ENCODE measurements at places on chromosomes 7 and 10. TPM values are rescaled to one million over a fixed set of nuclear protein-coding genes. Genes with fewer than 3 reads are reported as not detected.

The ANKRD30A gene
- not detected for total RNA-seq

The A1CF gene
- not detected for total RNA-seq

The SPDYE11 gene
- total RNA-seq, result not detected

- DNase-seq, result no peak
- no peaks in the 10 kb centered on the region for H3K27me3 ChIP-seq
- H3K27ac ChIP-seq, result no peak overlapping the region
- H3K36me3 ChIP-seq, result no peaks in the 10 kb centered on the region
- no peak overlapping the region for H3K4me3 ChIP-seq
Measured at GRCh38 chr7:81584667-81585066, 185.2 kb downstream of the HGF start.

DNA sequence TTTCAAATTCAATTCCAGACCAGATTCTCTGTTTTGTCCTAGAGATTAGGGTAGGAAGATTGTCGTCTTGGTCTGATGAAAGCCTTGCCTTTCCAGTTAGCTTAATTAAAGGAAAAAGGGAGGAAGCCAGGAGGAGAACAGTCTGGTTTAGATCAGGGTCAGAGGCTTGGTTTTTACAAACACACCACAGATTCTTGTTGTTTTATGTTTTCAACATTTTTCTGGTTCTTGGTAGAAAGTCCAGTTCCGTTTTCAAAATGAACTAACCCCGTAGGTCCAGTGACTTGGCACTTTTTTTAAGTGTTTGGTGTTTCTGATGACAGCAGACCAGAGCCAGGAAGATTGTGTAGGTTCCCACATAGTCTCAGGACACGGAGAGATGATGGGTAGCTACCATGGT, 167.1 kb upstream of the INHBA start:
- DNase-seq, result no peak
- peaks cover 4% of the 10 kb centered on the region for H3K27me3 ChIP-seq
- no peaks in the 10 kb centered on the region for H3K4me1 ChIP-seq
- H3K36me3 ChIP-seq, result no peaks in the 10 kb centered on the region

DNA sequence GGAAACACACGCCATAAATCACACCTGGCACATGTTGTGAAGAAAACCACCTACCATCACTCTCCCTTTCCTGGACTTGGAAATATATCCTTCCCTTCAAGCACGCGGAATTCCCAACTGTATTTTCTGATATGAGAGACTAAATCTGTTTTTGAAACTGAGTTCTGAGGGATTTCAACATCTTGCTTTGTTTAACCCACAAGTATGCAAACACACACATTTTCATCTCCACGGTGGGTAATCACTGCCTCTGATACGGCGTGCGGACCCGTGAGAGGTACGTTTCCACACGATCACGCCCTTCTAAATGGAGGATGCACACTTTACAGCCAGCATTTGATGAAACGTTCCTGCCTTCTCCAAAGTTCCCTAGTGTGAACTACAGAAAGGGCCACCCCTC, 83.4 kb downstream of the ZRANB1 start:
- no peaks in the 10 kb centered on the region for H3K27me3 ChIP-seq
- H3K4me1 ChIP-seq, result no peaks in the 10 kb centered on the region
- H3K27ac ChIP-seq, result no peak overlapping the region
- no peaks in the 10 kb centered on the region for H3K36me3 ChIP-seq

- no peaks in the 10 kb centered on the region for H3K36me3 ChIP-seq
- DNase-seq, result no peak
- no peak overlapping the region for H3K4me3 ChIP-seq
Measured at GRCh38 chr10:119441921-119442757, 100.4 kb downstream of the RGS10 start.

DNA sequence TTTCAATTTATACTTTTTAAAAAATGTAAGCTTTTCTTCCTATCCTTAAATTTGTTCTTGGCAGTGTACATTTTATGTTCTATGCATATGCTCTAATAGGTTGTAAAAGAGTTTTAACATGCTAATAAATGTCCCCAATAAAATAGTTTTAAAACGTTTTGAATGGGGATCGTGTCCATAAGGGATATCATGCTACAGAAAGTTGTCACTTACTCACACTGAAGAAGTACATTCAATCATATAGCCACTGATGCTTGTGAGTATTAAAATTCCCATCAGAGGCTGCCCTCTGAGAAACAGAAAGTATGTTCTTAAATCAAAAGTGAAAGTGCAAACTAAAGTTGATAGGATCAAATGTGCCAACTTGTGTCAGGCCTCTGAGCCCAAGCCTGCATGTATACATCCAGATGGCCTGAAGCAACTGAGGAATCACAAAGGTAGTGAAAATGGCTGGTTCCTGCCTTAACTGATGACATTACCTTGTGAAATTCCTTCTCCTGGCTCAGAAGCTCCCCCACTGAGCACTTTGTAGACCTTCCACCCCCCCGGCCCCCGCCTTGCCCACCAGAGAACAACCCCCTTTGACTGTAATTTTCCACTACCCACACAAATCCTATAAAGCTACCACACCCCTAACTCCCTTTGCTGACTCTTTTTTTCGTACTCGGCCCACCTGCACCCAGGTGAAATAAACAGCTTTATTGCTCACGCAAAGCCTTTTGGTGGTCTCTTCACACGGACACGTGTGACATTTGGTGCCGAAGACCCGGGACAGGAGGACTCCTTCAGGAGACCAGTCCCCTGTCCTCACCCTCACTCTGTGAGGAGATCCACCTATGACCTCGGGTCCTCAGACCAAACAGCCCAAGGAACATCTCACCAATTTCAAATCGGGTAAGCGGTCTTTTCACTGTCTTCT, 877 bp upstream of the NOD1 start:
- DNase-seq, result peak; percentile 49
- peaks cover 30% of the 10 kb centered on the region for H3K4me1 ChIP-seq

- no peaks in the 10 kb centered on the region for H3K4me1 ChIP-seq
- DNase-seq, result no peak
- no peaks in the 10 kb centered on the region for H3K36me3 ChIP-seq
- no peaks in the 10 kb centered on the region for H3K27me3 ChIP-seq
- H3K27ac ChIP-seq, result no peak overlapping the region
Measured at GRCh38 chr10:71868192-71868697, 17.2 kb upstream of the PSAP start.

DNA sequence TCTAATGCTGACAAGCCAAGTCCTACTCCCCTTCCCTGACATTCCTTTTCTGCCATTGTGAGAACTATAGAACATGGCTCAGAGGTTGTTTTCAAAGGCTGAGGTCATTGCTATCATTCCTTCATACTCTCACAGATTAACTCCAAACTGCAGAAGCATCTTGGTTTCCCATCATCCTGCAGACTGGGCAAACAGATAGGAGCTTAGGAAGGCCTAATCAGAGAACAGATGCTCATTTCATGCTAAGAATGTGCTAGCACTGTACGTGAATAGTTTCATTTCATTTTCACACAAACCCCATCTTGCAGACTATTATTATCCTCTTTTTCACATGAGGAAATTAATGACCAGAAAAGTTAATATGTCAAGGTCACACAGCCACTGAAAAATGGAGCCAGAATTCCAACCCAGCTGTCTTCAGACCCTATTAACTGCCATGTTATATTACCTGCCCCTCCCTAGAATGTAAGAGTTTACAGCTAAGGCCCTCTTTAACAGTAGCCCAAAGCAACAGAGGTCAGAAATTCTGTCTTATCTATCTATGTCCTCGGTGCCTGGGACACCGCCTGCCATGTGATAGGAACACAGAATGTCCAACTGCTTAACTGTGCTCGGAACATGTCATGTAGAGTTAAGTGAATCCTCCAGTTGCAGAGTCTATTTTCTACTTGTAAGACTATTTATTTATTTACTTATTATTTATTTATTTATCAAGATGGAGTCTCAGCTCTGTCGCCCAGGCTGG, 2.9 kb upstream of the LCOR start:
- no peak overlapping the region for H3K4me3 ChIP-seq
- peaks cover 24% of the 10 kb centered on the region for H3K4me1 ChIP-seq
- no peak overlapping the region for H3K27ac ChIP-seq
- DNase-seq, result no peak
- H3K27me3 ChIP-seq, result no peaks in the 10 kb centered on the region

GRCh38 chr7:155369766-155370165, 72.1 kb downstream of the INSIG1 start:
- no peak overlapping the region for H3K4me3 ChIP-seq
- no peak overlapping the region for H3K27ac ChIP-seq
- no peaks in the 10 kb centered on the region for H3K36me3 ChIP-seq
- peaks cover 22% of the 10 kb centered on the region for H3K27me3 ChIP-seq
- H3K4me1 ChIP-seq, result no peaks in the 10 kb centered on the region
- no peak for DNase-seq

DNA sequence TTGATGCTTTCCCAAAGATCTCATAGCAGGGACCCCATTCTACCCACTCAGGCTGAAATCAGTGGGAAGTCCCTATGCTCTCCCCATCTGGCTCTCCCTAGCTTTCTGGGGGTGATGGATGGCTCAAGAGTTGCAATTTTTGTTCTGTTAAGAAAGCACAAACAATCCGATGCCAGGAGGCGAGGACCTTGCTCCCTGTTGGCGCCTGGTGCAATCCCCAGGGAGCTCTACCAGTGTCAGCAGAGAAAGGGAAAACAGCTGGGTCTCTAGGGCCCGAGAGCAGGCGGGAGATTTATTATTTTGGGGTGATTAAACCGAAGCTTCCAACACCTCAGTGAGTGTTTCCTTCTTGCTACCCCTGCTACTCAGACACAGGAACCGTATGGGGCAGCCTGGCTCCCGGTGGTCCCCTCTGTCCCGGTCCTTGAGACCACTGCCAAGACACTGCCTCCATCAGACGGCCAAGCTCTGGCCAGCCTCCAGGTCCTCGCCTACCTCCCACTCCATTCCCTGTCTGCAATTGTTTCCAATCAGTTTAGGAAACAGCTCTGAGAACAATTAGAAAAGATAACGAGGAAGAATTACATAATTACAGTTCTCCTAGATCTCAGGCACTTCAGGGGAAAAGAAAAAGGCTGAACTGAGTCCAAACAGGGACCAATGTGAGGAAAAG, 147.9 kb downstream of the PLXNA4 start:
- H3K27ac ChIP-seq, result no peak overlapping the region
- no peaks in the 10 kb centered on the region for H3K36me3 ChIP-seq
- H3K4me3 ChIP-seq, result no peak overlapping the region
- peaks cover 40% of the 10 kb centered on the region for H3K4me1 ChIP-seq

DNA sequence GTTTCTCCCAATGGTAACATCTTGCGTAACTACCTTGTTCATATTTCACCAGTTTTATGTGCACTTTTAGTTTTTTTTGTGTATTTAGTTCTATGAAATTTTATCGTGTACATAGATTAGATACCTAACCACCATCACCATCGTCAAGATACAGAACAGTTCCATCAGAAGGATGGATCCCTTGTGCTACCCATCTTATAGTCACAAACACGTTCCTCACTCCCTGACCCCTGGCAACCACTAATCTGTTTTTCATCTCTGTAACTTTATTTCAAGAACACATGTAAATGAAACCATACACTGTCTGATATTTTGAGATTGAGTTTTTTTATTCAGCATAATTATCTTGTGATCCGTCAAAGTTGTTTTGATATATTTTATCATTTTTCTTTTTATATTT, 29.9 kb downstream of the FANK1 start:
- H3K36me3 ChIP-seq, result no peaks in the 10 kb centered on the region
- no peaks in the 10 kb centered on the region for H3K27me3 ChIP-seq
- H3K27ac ChIP-seq, result no peak overlapping the region
- no peaks in the 10 kb centered on the region for H3K4me1 ChIP-seq
- H3K4me3 ChIP-seq, result no peak overlapping the region
- no peak for DNase-seq

DNA sequence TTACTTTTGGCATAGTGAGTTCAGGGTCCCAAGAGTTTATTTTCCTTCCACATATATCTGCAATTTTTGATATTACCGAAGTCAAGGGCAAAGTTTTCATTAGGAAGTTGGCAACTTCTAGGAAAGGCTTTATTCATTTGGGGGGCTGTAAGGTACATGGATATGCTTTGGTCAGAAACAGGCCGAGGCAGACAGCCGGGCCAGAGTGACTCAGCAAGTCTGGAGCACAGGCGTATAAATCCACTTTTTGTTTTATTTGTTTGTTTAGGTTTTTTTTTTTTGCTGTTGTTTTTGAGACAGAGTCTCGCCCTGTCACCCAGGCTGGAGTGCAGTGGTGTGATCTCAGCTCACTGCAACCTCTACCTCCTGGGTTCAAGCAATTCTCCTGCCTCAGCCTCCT, 3.7 kb downstream of the ZNF680 start:
- H3K36me3 ChIP-seq, result no peaks in the 10 kb centered on the region
- no peaks in the 10 kb centered on the region for H3K27me3 ChIP-seq
- no peak overlapping the region for H3K27ac ChIP-seq
- DNase-seq, result no peak

DNA sequence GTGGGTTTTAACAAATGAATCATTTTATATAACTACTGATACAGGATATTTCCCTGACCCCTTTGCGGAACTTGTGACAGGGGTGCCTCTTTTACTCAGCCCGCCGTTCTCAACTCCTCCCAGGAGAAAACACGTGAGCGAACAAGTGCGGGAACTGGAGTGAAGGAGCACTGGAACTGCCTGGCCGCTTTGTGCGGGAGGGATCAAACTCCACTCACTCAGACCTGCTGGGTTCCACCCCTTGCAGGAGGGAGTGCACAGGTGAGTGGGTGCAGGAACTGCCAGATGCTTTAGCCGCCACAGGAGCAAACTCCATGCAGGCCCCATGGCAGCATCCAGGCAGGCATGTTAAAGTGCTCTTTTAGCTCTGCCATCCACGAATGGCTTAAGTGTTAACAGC, 513.4 kb upstream of the GRM3 start:
- H3K27me3 ChIP-seq, result no peaks in the 10 kb centered on the region
- no peaks in the 10 kb centered on the region for H3K36me3 ChIP-seq
- DNase-seq, result no peak

DNA sequence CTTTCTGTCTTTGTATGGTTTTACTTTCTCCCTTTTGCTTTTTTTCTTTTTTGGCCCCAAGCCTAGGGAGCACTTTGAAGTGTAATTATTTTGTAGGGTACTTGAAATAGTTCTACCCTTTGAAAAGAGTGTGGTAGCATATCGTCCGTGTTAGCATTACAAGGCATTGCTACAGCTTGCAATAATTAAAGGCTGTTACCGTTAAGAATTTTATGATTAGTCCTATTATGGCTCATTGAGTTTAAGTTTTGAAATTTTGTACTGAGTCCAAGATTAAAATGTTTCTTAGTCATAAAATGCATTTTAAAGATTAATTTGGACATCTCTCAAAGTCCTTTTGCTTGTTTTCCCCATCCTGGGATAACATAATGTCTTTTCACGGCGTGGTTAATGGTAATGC, 490.0 kb upstream of the LRRN3 start:
- no peaks in the 10 kb centered on the region for H3K4me1 ChIP-seq
- no peak overlapping the region for H3K4me3 ChIP-seq
- no peak for DNase-seq
- H3K27ac ChIP-seq, result no peak overlapping the region
